Dermis microvascular lymphatic vessel endothelial cell (primary cell): ENCODE measurements at places on chromosomes 13 and 19. TPM values are rescaled to one million over a fixed set of nuclear protein-coding genes. Genes with fewer than 3 reads are reported as not detected.

Gene CYP4F12
- total RNA-seq, result not detected in 2 replicates

GRCh38 chr13:100523981-100524386 lies 64.6 kb downstream of the GGACT start:
- no peak for DNase-seq

GRCh38 chr19:533364-534058 lies 2.0 kb downstream of the CDC34 start:
- no peak for DNase-seq

DNA sequence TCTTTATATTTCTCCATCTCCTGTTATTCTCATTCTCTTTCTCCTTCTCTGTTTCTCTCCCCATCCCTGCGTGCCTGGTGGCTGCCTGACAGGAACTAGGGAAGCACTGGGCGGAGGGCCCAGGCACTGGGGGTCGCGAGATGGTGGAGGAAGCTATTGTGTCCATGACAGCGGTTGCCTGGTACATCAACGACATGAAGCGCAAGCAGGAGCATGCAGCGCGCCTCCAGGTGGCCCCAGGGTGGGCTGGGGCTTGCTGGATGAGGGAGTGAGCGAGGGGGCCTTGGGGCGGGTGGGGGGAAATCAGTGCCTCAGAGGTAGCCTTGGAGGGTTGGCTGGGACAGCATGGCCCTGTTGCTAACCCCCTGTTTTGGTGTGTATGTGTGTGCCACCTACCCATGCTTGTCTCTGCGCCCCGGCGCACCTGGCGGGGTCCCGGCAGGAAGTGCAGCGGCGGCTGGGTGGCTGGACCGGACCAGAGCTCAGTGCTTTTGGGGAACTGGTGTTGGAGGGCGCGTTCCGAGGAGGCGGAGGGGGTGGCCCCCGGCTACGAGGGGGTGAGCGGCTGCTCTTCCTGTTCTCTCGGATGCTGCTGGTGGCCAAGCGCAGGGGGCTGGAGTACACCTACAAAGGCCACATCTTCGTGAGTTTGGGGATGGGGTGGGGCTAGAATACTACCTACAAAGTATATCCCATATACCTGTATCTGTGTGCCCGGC lies 5.2 kb downstream of the PLEKHG2 start:
- DNase-seq, result no peak

GRCh38 chr13:34764246-34764645 lies 177.8 kb upstream of the NBEA start:
- DNase-seq, result no peak

DNA sequence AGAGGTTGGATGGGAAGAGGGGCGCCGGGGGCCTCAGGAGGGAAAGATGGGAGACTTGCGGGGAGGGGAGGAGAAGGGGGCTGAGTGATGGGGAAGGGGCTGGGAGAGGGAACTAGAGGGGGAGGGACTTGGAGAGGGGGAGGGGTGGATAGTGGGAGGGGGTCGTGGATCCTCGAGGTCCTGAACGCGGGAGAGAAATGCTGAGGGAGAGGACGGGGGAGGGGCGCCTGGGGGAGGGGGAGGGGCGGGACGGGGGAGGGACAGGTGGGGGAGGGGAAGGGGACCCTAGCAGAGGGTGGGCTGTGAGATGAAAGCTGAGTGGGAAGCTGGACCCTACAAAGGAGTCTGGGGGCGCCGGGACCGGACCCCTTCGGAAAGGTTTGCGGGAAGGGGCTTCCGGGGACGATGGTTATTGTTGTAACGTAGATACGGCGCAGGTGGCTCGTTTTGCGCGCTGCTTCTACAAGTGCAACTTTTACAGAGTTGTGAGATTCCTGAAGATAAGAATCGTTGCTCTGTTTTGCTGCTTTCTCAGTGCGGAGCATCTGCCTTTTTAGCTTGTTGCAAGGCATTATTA lies 418 bp downstream of the ZNF444 start:
- peak; percentile 16 for DNase-seq

- DNase-seq, result no peak
Observed at GRCh38 chr19:39192846-39193245, 3.9 kb upstream of the NCCRP1 start.

Gene PCCA
- 35.4 and 37.0 TPM in 2 replicates for total RNA-seq

DNA sequence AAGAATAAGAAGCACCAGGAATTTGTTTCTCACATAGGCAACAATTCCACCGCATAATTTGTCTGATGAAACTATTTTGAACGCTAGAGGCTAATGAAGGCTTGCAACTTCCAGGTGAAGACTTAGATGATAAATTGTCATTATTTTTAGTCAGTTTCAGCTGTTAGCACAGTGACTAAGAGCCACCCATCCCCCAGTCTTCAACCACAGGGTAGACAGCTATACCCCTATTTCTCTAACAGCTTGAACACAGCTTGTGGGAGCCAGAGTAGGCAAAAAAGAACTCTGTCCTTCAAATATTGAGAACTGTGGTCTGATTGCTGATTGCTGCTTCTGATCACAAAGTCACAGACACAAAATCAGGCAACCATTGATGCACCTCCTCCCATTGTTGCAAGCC lies 1124.8 kb upstream of the PRR20A start:
- DNase-seq, result no peak

- DNase-seq, result no peak
Observed at GRCh38 chr13:19153782-19154450, 27.7 kb downstream of the TUBA3C start.

GRCh38 chr13:110283736-110284517 lies 23.0 kb downstream of the COL4A1 start:
- DNase-seq, result no peak

GRCh38 chr13:99133230-99133629 lies 67.4 kb upstream of the UBAC2 start:
- DNase-seq, result no peak
